Activated naive CD4-positive, alpha-beta T cell treated with anti-CD3 and anti-CD28 coated beads for 36 hours (primary cell): ENCODE measurements at places on chromosomes 3 and 15.

- DNase-seq, result no peak
Measured at GRCh38 chr15:35443376-35443775, 102.6 kb downstream of the DPH6 start.

GRCh38 chr3:184713040-184713355, 1.1 kb upstream of the MAGEF1 start:
- DNase-seq, result no peak

GRCh38 chr3:190811775-190812480, 50.6 kb downstream of the GMNC start:
- peak; percentile 14 for DNase-seq

- DNase-seq, result peak; percentile 7
Measured at GRCh38 chr3:184526088-184526433, 35.5 kb upstream of the EPHB3 start.

DNA sequence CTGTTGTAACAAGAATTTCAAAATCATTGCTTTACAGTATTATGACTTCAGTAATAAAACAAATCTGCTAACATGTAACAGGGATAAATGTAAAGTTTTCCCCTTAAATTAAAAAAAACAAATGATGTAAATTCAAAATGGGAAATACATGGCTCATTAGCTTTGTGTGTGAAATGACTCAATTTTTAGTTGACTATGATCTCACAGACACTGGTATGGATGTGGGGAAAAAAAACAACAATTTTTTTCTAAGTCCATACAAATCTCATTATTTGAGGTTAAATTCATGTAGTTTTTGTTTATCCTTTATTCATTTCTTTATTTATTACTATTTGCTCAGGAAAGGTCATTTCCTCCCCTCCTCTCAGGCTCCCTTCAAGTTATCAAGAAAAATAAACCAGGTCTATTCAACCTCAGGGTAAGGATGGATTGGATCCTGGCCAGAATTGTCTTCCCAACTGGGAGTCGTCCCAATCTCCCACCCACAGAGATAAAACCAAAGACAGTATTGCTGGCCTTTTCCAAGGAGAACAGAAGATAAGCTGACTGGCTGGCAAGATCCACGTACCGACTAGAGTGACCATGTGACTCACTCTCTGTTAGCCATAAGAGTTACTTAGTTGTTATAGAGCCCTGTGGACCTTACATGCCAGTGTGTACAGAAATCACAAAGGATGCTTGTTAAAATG, 373.3 kb downstream of the GAP43 start:
- no peak for DNase-seq

GRCh38 chr15:48422401-48422800, 91.2 kb downstream of the DUT start:
- no peak for DNase-seq

DNA sequence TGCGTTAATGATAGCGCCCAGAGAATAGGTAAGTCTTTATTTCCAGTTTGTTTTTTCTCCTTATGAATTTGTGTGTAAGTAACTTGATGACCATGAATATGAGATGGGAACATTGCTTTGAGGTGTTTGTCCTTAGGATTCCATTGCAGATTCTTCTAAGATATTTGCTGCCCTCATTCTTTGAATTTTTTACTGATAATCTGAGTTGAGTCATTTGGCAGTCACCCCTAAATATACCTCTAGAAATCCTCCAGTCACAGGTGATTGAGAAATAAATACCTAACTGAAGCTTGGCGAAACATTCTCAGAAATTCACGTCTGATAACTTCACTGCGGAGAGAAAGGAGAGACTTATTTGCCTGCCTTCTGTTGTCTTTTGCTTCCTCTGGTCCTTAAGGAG, 345.5 kb downstream of the SQOR start:
- no peak for DNase-seq

- DNase-seq, result no peak
Measured at GRCh38 chr15:57884936-57885335, 178.4 kb downstream of the POLR2M start.

- no peak for DNase-seq
Measured at GRCh38 chr3:144358191-144358590, 386.6 kb downstream of the DIPK2A start.

- DNase-seq, result no peak
Measured at GRCh38 chr3:129433565-129433964, 5.1 kb upstream of the EFCAB12 start.

DNA sequence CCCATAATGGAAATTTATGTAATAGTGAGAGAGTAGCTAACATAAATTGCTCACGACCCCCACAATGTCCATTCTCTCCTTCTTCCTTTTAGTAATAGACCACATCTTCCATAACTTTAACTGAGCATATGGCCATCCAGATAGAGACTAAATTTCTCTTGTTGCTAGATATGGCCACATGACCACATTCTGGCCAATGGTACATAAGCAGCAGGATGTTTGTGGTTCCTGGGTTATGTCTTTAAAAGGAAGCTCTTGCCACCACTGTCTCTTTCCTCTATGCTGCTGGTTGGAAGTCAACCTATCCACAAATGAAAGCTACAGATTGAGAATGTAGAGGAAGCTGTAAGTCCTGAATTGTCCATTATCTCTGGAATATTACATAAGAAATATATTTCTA, 59.7 kb upstream of the NPHP3 start:
- DNase-seq, result no peak

DNA sequence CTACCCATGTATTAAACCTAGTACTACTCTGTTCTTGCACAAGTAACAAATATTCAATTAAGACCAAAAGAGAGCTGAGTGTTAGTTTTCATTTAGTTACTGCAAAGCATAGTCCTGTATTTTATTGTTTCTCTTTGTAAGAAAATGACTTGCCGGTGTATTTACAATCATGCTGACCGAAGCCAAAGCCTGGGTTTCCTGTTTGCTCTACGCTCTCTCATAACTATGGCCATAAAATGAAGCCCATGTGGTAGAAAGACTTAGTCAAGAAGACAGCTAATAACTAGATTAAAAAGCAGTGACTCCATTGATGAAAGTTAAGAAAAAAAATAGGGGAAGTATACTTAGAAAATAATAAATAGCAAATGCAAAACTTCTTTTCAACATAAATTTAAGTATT, 479.9 kb downstream of the CNTN4 start:
- DNase-seq, result no peak

DNA sequence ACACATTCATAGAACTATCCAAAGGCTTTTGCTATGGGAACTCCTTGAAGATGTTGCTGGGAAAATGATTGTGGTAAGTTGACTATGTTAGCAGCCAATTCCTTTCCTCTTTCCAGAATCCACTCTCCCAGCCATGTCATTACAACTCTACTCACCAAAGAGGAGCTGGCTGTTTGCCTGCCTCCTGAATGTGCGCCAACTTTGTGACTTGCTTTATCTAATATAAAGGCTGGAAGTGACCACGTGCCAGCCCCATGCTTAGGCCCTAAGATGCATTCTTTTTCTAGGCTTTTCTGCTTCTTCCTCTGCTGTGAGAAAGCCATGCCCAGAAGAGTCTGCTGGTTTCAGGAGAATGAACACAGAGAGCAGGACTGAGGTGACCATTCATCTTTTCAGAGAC, 182.2 kb downstream of the GABRB3 start:
- DNase-seq, result no peak

- DNase-seq, result peak; percentile 34
Measured at GRCh38 chr15:82750831-82751180, 41.1 kb upstream of the AP3B2 start.

DNA sequence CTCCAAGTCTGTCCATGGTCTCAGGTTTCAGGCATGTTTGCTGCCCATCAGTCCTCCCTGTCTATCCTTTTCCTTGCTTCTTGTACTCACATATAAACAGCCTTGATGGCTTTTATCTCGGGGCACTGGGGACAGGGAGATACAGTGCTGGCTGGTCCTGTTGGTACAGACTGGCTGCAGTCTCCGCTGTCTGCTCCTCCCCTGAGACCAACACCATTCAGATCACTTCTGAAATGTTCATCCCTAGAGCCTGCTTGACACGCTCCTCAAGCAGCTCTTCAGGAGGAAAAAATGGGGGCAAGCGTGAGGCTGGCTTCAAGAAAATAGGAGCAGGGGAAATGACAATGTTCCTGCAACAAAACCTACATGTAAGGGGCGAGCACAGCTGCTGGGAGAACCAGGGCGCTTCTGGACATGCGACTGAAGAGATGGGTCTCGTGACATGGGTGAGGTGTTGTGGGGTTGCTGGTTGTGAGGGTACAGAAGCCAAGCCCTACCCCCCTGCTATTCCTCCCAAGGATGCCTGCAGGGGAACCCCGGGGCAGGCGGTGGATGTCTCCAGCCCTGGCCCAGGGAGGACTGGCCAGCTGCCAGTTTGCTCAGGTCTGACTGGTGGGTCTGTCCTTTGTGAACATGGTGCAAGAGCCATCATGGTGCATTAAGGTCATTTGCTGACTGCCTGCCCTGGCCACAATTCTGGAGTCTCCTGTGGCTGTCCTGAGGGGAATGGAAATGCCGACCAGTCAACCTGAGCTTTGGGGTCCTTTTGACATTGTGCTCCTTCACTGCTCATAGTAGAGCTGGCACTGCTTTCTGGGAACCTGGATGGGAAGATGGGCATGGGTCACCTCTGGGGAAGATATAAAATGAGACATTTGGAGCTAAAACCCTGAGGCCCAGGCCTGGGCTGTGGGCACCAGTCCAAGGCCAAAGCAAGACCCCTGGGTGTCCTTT, 40.1 kb downstream of the KY start:
- no peak for DNase-seq

DNA sequence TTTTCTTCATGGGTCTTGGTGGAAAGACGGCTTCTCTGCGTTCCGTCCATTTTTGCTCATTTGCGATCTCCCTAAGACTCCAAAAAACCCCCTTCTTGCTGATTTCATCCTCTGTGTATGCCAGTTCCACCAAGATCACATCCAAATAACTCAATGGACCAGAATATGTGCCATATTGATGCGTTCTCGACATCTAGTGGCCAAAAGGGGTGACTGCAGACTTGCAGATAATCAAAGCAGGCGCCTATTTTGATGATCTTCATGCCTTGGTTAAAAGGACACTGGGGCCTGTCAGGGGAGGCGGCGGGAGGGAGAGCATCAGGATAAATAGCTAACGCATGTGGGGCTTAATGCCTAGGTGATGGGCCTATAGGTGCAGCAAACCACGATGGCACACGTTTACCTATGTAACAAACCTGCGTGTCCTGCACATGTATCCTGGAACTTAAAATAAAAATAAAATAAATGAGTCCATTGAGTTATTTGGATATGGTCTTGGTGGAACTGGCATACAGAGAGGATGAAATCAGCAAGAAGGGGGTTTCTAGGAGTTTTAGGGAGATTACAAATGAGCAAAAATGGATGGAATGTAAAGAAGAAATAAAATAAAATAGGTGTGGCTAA, 104.2 kb upstream of the RAD18 start:
- DNase-seq, result peak; percentile 57

DNA sequence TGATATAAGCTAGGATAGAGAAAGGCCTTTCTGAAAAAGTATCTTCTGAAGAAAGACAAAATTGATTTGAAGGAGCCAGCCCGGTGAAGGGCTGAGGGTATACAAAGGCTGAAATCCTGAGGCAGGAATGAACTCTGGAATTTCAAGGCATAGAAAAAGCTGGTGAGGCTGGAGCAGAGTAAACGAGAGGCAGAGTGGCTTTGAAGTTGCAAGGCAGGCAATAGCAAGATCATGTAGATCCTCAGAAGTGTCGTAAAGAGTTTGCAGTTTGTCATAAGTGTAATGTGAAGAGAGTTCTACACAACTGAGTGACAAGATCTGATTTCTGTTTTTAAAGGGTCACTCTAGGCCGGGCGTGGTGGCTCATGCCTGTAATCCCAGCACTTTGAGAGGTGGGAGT, 69.0 kb downstream of the HMG20A start:
- no peak for DNase-seq

- peak; percentile 25 for DNase-seq
Measured at GRCh38 chr15:67253549-67254237, 768 bp downstream of the AAGAB start.

DNA sequence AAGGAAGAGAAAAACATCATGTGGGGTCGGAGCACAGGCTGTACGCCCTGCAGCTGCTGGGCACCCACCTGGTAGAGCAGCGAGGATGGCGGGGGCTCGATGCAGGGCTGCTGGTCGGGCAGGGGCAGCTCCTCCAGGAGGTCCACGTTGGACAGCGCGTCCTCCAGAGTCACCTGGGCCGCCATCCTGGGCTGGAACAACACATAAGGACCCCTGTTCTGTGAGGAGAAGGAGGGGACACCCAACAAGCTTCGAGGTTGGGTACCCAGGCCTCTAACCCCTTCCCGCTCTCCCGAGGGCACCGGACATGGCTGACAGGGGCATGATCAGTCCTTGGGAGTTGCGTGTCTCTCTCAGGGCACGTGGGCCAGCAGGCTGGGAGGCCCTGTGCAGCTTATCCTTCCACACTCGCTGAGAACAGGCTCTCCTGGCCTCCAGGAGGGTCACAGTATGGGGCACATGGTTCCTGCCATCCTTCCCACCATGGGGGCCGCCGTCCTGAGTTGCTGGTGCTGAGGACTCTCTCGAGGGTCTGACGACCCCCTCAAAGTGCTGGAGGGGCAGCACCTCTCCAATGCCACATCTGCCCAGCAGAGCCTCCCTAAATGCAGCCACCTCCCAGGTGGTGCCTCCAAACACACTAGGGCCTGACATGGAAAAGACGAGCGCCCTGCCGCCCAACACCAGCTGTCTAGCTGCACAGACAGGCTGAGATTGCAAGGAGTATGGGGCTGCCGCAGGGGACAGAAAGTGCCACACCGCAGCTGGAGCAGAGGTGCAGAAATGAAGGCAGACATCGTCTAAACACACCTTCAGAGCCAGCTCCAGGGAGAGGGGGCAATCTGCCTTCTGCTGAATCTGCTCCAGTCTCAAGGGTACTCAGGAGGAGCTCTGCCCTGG, 32.8 kb downstream of the CYFIP1 start:
- no peak for DNase-seq
